IPS-NIHi11 (cell line): ENCODE measurements at places on chromosomes 5 and 9.

DNA sequence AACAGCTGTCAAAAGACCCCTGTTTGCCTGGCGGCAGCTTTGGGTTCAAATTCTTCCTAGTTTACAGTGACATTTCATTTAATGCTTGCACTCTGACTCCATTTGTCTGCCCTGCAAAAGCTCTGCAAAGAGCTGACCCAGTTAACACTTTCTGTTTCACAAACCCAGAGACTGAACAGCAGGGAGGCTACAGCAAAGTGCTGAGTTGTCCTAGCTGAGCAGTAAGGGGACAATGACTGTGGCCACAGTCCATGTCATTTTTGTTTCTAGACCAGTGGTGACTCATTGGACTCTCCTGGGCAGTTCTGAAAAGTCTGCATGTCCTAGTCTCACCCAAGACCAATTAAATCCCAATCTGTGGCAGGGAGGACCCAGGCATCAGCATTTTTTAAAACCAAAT is 994.8 kb upstream of the WWC1 start:
- no peak for DNase-seq

GRCh38 chr5:172493906-172494305 is 39.6 kb upstream of the SH3PXD2B start:
- no peak for DNase-seq

GRCh38 chr5:175892015-175892800 is 20.8 kb downstream of the CPLX2 start:
- DNase-seq = peak; percentile 56

- no peak for DNase-seq
Measured at GRCh38 chr5:14191325-14191724, 48.2 kb downstream of the TRIO start.

- DNase-seq = peak; percentile 66
Measured at GRCh38 chr9:98215821-98216220, 23.4 kb upstream of the CORO2A start.

GRCh38 chr5:143101121-143101520 is 302.4 kb downstream of the NR3C1 start:
- no peak for DNase-seq

- DNase-seq = no peak
Measured at GRCh38 chr5:31577438-31577837, 45.3 kb downstream of the C5orf22 start.

DNA sequence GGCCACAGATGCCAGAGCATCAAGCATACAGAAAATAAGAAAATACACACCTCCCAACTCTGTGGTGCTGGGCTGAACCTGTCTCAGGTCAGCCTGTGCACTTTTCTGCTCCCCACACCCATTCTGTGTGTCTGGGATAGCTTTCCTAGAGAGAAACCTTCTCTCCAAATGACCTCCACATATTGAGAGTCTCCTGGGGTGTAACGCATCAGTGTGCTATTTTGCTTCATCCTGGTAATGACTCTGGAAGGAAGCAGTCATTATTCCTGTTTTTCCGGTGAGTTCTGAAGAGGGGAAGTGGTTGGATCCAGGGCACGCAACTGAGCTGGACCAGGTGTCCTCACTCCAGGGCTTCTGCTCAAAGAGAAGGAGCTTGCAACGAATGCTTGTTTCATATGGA is 73.2 kb upstream of the SH3PXD2B start:
- no peak for DNase-seq

GRCh38 chr9:114450181-114450580 is 55.1 kb downstream of the WHRN start:
- no peak for DNase-seq
